Suprapubic skin (tissue), 4 donors: ENCODE measurements at places on chromosomes 1 and 21.

GRCh38 chr1:167105271-167106118 lies 11.6 kb downstream of the STYXL2 start:
- no peak for DNase-seq

GRCh38 chr1:71583756-71584155 lies 502.9 kb upstream of the ZRANB2 start:
- DNase-seq = no peak

- no peak for DNase-seq
These were observed 3.4 kb upstream of the LAMB3 start for GRCh38 chr1:209655411-209656231.

DNA sequence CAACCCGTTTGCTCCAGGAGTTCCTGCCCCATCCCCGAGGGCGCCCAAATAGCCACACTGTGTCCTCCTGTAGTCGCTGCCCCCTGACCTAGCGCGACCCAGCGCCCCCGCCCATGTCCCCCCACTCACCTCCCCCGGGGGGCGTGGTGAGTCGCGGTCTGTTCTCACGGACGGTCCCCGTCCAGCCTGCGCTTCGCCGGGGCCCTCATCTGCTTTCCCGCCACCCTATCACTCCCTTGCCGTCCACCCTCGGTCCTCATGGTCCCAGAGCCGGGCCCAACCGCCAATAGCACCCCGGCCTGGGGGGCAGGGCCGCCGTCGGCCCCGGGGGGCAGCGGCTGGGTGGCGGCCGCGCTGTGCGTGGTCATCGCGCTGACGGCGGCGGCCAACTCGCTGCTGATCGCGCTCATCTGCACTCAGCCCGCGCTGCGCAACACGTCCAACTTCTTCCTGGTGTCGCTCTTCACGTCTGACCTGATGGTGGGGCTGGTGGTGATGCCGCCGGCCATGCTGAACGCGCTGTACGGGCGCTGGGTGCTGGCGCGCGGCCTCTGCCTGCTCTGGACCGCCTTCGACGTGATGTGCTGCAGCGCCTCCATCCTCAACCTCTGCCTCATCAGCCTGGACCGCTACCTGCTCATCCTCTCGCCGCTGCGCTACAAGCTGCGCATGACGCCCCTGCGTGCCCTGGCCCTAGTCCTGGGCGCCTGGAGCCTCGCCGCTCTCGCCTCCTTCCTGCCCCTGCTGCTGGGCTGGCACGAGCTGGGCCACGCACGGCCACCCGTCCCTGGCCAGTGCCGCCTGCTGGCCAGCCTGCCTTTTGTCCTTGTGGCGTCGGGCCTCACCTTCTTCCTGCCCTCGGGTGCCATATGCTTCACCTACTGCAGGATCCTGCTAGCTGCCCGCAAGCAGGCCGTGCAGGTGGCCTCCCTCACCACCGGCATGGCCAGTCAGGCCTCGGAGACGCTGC lies 1.1 kb downstream of the HTR6 start:
- DNase-seq = no peak

DNA sequence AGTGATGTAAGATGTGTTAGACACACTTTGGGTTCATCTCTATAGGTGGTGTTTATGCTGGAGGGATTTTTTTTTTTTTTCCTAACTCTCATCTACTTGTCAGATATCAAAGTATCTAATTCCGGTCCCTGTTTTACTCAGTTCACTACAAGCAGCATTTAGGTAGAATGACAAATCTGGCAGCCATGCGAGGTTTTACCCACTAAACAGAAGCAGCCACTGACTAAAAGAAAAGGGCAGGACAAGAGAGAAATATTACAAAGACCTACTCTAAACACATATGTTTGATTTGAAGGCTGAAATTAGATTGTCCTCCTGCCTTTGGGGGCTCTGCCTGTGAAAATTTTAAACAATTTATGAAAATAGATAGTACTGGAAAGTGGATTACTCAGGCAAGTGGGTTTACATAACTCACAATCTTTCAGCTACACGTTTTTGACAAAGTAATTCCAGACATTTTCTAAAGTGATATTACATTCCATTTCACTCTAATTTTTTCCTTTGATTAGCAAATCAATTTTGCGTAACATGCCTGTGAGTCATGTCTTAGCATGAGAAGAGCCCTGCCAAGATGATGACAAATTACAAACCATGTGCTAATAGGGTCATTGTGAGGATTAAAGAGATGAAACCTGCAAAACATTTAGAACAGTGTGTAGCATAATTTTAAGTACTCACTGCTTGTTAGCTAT lies 172.6 kb downstream of the PLA2G4A start:
- no peak for DNase-seq

GRCh38 chr1:112388436-112388835 lies 7.6 kb upstream of the CTTNBP2NL start:
- DNase-seq = no peak
